ENCODE measurements at places on chromosomes 7 and 10. TPM values are rescaled to one million over a fixed set of nuclear protein-coding genes. Genes with fewer than 3 reads are reported as not detected.

HSPB1 gene
- polyA plus RNA-seq: 642 TPM

CLCN1 gene
- not detected for polyA plus RNA-seq

CCDC7 gene
- 0.52 TPM for polyA plus RNA-seq

DNA sequence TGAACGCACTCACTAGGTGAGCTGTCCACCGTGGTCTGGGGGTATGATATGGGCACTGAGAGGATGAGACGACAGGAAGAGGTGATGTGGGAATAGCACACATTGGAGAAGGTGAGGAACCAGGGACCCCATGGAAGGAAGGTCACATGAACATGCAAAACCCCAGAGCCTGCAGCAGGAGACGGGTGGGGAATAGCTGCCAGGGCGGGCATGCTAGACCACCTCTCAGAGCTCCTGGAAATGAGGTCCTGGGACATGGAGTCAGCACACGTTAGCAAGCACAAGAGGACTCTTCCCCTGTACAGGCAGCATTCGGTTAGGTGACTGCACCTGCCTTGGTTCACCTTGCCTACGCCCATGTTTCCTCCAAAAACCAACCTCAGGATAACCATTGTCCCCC, 8.1 kb downstream of the FAM131B start:
- DNase-seq: no peak

DNA sequence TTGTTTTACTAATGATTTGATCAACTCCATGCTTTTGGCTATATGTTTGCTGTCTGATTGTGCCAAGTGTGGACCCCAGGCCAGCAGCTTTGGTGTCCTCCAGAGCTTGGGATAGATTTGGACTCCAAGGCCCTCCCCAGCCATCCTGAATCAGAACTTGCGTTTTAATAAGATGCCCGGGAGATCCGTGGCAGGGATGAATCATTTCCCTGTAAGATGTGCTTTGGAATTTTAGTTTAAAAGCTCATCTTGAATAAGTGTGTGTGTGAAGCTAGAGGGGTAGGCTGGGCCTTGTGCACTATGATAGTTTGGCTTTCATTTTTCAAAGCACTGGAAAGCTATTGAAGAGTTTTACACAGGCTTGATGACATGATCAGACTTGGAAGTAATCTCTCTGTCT, 66.2 kb upstream of the SDK1 start:
- no peak for DNase-seq

- no peak for DNase-seq
These were observed 179.3 kb downstream of the XPNPEP1 start for GRCh38 chr10:109744020-109744419.

- DNase-seq: peak; percentile 96
These were observed 65.5 kb upstream of the SRPK2 start for GRCh38 chr7:105454095-105454747.
